ENCODE measurements at places on chromosomes 2 and 18.

- DNase-seq, result no peak
Observed at GRCh38 chr2:64913357-64913869, 75.8 kb upstream of the SLC1A4 start.

- DNase-seq, result no peak
Observed at GRCh38 chr2:135551356-135551755, 20.1 kb downstream of the R3HDM1 start.

DNA sequence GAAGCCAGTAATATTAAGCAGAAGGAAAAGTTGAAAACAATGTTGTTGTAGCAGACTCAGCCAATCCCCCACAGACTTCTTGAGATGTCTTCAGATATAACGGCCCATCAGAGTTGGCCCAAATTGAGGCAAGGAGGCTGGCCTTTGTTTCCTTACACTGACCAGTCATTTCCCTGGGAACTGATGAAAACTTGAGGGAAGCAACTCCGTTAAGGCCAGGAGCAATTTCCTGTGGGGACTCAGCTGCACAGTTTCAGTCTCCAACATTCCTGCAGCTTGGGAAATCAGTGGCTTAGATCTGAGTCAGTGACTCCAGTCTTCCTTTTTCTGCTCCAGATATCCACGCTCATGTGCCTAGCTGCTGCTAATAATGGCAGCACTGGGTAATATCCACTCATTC is 75.7 kb downstream of the FTCDNL1 start:
- no peak for DNase-seq

- no peak for DNase-seq
Observed at GRCh38 chr18:74825460-74825859, 227.8 kb downstream of the ZNF407 start.

GRCh38 chr18:57728941-57729511 is 74.1 kb downstream of the ATP8B1 start:
- DNase-seq, result no peak

DNA sequence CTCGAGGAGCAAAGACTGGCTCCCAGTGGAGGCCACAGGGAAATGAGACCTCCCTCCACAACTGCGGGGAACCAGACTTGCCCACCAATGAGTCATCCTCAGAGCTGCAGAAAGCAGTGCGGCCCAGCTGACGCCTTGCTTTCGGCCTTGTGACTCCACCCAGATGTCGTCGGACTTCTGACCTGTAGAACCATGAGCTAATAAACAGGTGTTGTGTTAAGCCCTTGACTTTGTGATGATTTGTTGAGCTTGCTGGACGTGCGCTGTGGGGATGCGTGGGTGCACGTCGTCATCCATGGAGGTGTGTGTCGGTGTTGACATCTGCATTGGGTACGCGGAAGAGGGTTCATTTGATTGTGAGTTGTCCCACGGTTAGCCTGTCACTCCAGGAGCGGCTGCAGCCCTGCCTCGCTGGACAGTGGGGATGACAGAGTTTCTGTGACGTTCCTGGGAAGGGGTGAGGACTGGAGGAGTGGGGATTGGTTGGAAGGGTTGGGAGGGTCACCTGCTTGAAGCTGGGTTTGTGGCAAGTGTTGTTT is 154.1 kb downstream of the SH3BP4 start:
- no peak for DNase-seq

- DNase-seq, result no peak
Observed at GRCh38 chr2:62432407-62432806, 73.6 kb downstream of the TMEM17 start.

DNA sequence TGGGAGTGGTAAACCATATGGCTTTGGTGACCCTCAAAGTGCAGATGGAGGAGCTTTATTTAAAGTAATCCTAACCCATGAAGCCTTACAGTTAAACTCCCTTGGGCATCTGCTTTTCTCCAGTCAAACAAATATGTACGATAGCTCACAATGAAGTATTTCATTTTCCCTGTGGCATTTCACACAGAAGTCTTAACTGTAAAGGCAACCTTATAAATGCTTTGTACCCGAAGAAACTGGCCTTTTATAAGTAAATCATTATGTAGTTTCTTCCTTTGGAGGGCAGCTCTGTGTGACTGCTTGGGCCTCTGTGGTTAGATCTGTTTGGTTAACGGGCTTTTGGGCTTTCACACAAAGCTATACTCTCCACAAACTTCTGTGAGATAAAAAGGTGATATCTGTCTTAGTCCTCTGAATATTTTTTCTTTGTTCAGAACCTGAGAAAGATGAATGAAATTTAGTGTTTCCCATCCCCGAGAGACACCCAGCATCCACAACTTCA is 46.6 kb downstream of the SCN1A start:
- no peak for DNase-seq

GRCh38 chr2:132549935-132550670 is 119.9 kb downstream of the LYPD1 start:
- no peak for DNase-seq

DNA sequence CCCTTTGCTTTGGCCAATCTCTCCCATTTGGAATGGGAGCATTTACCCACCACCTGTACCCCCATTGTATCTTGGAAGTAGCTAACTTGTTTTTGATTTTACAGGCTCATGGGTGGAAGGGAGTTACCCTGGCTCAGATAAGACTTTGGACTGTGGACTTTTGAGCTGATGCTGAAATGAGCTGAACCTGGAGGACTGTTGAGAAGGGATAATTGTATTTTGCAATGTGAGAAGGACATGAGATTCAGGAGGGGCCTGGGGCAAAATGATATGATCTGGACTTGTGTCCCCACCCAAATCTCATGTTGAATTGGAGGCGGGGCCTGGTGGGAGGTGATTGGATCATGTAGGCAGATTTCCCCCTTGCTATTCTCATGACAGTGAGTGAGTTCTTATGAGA is 58.6 kb upstream of the ZFP36L2 start:
- no peak for DNase-seq

DNA sequence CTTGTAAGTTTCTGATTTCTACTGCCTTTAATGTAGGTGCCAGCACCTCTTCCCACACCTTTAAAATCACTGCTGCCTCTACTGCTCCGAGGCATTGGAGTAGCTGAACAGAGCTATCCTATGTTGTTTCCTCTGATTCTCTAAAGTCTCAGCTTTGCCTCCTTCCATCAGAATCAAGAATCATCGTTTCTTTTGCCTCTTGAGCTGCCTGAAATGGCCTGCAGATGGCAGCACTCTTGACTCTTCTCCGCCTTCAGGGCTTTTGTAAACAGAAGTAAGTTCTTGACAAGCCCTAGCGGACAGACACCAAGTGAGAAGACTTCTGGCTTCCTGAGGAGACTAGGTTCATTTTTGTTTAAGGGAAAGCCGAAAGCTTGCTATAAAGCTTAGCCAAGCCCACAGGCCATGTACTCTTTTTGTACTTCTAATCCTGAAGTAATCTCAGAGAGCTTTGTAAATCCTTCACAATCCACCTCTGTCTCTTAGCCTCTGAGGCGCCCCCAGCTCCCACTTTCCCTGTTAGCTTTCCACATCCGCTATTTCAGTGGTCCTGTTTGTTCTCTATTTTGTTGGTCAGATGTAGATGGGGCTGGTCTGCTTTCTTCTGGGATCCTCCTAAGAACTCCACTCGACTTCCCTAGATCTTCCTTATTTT is 48.4 kb downstream of the GTF3C3 start:
- peak; percentile 13 for DNase-seq

DNA sequence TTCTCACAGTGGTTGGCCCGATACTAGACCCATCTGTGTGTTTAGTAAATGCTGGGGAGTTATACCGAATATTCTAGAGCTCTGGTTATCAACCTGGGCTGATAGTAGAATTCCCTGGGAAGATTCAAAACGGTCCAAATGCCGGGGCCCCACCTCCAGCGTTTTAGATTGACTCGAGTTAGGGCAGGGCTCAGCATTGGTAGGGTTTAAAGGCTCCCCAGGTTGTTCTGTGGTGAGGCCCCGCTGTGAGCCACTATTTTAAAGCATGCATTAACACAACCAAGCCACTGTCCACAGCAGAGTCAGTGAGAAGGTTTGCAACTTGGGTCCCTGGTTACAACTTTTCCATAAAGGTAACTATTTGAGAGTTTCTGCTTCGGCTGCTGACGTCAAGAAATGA is 73.6 kb downstream of the DYSF start:
- DNase-seq, result no peak

DNA sequence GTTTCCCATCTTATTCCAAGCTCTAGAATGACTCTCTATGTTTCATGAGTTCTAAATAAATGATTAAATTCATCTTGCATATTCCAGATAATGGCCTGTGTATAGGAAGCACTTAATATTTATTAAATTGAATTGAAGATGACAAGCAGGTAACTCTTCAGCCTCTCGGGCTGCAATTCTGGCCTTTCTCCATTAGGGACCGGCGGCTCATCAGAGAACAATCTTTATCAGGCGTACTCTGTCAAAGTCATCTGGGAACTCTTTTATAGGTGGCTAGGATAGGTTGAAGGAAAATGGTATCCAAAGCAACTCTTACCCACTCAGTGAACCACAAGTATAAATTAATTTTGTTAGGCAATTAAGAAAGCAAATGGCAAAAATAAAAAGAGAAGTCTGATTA is 308.5 kb downstream of the NOL4 start:
- DNase-seq, result no peak

- no peak for DNase-seq
Observed at GRCh38 chr2:20992201-20992711, 51.6 kb downstream of the APOB start.

- DNase-seq, result no peak
Observed at GRCh38 chr18:74068296-74068695, 79.3 kb downstream of the FBXO15 start.

- DNase-seq, result no peak
Observed at GRCh38 chr2:156472686-156473085, 36.5 kb downstream of the GPD2 start.
